NCI-H526 treated with DMSO at 0.1 percent for 48 hours (cell line): ENCODE measurements at places on chromosomes 2 and 18.
A peak's percentile ranks its signal among the peaks of the same experiment; 100 is the strongest.

- peak; percentile 5 for DNase-seq
Observed at GRCh38 chr2:3867469-3867868, 164.1 kb downstream of the DCDC2C start.

DNA sequence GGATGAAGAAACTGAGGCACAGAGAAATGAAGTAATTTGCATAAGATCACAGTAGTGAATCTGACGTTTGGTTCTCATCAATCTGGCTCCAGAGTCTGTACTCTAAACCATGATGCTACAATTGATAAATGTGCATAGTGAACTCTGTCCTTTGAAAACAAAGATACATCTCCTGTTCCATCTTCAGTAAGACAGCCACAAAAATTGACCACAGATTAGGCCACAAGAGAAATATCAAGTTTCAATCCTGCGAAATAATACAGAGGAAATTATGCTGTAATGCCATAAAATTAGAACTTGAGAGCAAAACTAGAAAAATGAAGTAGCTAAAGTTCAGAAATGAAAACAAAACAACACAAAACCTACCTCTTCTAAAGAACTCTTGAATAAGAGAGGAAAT, 28.4 kb downstream of the FAM98A start:
- DNase-seq: no peak

DNA sequence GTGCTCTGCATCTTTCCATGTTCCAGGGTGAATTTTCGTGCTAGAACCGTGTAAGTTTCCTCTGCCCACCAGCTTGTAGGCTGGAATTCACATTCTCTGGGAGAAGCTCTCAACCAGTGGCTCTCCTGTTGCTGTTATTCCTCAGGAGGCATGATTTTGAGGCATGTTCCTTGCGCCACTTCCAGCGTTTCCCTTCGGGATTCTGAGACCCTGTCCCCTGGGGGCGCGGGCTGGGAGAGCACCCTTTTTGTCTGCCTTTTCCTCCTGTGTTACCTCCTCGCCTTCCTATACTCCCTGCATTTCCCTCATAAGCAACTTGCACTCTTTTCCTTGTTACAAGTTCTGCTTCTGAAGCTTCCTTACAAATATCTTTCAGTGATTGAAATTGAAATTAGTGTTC, 156.4 kb downstream of the PTPRM start:
- DNase-seq: no peak

DNA sequence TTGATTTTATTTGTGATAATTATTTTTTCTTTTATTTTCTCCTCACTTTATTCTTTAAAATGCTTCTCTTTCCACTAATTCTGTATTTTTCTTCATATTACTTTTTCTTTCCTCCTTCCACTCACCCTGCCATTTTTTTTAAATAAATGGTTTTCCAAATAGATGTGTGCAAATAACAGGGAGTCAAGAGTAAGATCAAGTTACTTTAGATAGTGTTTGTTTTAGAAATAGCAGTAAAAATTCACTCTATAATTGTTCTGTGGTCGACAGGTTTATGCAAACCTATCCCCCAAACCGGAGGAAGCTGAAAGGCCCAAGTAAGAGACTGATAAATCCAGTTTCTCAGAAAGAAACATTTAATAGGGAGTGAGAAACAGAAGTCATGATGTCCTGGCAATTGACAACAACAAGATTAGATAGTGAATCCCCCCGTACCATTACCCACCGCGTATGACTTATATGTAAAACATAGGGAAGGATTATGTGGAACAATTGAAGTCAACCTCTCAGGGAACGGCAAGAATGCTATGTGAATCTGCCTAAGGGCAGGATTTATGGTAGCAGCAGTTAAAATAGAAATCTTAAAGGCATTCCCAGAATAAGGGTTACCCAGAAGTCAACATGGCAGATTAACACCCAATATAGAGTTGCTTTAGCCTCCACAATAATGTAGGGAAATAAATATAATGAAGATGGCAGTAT, 75.5 kb downstream of the KYNU start:
- DNase-seq: peak; percentile 74

DNA sequence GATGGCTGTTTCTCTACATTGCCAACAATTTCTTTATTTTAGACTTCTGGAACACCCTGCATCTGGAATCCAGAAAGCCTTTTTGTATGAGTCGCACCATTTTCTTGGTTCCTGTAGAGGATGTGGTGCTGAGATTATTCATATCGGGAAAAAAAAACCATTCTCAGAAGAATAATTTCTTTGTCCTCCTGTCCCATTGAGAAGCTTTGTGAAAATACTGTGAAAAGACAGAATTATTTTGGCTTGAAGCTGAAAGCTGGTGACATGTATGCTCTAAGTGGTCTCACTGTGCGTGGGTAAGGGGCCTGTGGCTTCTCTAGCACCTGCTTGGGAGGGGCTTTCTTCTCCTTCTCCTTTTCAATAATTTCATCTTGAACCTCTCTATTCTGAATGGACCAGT, 138.4 kb downstream of the FAM210A start:
- DNase-seq: no peak
